Tibial nerve (tissue), 4 donors: ENCODE measurements at places on chromosomes 1 and 21.

DNA sequence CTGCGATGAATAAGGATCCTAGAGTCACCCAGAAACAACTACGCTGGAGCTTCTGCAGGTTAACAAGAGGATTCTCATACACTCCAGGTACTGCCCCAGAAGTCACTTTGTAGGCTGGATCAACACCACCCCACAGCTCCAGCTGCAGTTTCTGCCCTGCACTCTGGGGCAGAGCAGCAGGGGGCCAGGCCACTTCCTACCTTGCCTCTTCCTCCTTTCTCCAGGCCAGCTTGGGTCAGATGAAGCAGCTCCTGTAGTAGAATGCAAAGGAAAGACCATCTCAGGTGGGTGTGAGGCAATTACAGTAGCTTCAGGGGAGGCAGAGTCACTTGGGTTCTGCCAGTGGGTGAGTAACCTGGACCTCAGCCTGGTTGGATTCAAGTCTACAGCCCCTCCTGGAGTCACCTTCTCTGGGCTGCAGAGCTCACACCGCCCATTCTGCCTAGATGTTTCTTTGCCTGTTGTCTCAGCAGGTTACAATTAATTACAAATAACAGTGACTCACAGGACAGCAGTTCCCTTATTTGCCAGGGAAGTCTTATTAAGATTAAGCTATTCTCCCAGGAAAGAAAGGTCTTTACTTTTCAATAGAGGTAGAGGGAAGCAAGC, 24.4 kb upstream of the BCAR3 start:
- no peak for DNase-seq

GRCh38 chr1:248324468-248324867, at the start of gene OR2M7:
Gene OR2M7 (minus strand): TSS chr1:248324568. CDS start chr1:248324568, 0 bp downstream.
- DNase-seq = no peak

GRCh38 chr1:83990734-83991133, 8.2 kb downstream of the TTLL7 start:
- DNase-seq = no peak

DNA sequence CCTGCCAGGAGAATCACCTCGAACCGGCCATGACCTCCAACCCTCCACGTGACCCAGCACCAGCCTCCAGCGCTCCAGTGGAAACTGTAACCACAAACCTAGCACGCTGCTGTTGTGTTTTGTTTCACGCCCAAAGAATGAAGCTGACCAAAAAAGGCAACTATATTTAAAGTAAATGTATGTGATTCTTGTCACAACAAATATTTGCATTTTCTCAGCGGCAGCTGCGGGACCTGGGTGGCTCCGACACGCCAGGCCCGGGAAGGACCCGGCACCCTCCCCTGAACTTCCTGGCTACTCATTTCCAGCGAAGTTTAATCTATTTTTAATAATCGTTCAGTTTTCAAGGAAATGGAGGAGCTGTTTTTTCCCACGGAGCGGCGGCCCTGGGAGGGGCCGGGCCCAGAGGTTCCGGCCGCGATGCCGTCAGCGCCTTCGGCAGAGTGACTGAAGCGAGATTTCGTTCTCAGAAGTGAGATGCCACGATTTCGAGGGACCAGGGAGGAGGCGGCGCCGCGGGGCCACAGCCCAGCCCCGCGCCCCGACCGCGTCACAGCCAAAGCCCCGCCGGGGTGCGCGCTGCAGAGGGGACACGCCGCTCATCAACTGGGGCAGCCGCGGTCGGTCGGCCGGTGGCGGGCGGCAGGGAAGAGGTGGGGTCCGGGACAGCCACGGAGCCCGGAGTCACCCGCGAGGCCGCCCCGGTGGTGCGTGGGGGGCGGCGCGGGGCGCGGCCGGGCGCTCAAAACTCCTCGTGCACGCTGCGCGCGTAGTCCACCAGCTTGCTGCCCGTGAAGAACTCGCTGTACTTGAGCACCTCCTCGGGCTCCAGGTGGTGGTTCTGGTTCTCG, 3.0 kb upstream of the TNFRSF4 start:
- no peak for DNase-seq

DNA sequence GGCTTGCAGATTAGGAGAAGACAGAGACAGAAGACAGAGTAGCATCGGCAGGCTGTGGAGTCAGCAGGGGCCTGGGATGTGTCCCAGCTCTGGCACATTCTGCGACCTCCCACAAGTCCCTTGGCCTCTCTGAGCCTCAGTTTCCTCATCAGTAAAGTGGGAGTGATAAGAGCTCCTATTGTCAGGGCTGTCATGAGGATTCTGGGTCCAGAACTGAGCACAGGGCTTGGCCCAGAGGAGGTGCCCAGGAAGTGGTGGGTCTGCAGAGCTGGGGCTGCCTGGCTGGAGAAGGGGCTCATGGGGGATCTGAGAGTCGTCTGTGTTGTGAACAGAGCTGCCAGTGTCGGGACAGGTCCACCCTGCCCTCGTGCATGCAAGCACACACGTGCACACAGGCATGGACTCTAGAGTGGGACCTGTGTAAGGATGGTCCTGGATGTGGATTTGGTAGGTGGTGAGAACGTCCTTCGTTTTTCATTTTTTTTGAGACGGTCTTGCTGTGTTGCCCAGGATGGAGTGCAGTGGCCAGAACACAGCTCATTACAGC, 262.9 kb downstream of the PTPRU start:
- DNase-seq = no peak

- no peak for DNase-seq
Observed at GRCh38 chr1:178694923-178695525, 30.0 kb upstream of the RALGPS2 start.

DNA sequence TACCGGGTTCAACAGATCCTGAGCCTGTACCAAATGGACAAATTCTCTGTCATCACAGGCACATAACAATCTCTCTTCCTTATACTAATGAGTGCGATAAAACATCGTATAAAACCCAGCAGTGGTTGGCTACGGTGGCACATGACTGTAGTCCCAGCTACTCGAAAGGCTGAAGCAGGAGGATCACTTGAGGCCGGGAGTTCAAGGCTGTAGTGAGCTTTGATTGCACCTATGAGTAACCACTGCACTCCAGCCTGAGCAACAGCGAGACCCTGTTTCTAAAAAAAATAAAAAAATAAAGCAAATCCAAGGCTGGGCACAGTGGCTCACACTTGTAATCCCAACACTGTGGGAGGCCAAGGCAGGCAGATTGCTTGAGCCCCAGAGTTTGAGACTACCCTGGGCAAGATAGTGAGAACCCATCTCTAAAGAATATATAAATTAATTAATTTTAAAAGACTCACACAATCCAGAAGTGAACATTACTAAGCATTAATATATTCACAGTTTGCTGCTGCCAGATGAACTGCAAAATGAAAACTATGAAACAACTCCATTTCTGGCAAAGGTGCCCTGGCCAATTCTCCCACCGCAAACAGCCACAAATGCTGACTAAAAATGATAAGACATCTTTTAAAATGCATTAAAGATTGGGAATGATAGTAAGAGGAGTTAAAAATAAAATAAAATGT, 13.1 kb downstream of the ZBTB17 start:
- DNase-seq = no peak

- no peak for DNase-seq
Observed at GRCh38 chr1:94578856-94579255, 37.3 kb upstream of the F3 start.

DNA sequence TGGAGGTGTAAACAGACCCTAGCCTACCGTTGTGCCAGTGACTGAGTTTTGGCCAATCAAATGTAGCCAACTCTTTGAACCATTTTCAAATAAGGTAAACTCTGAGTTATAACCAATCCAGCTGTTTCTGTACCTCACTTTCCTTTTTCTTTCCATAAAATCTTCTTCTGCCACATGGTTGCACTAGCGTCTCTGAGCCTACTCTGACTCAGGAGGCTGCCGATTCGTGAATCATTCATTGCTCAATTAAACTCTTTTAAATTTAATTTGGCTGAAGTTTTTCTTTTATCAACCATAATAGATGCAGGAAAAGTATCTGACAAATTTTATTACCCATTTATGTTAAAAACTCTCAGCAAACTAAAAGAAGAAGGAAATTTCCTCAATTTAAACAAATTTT, 111.5 kb upstream of the LYPLAL1 start:
- no peak for DNase-seq

DNA sequence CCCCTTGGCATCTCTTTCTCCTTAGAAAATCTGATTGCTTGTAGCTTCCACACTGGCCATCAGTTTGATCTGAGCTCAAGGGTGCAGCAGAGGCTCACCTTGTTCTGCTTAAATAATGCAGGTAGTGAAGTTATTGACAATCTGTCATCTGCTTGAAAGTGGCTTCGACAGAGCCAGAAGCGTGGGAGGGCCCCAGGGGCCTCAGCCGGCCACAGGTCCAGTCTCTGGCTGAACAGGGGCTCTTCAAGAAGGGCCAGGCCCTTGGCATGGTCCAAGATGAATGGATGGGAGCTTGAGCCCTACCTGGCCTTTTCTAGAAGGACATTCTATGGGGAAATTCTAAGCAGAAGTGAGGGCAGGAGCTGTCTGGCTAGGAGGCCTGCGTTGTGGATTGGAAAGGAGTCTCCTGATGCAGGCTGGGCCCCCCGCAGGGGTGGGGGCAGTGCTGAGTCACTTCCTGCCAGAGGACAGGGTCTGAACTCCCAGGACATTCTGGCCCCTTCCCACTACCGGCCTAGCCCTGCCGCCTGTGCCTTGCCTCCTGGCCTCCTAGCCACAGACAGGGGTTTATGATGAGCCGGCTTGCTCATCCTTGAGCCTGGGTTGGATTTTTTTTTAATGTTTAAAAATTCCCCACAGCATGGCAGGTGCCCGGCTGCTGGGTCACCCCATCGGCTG, 162.3 kb upstream of the VAMP3 start:
- DNase-seq = no peak

DNA sequence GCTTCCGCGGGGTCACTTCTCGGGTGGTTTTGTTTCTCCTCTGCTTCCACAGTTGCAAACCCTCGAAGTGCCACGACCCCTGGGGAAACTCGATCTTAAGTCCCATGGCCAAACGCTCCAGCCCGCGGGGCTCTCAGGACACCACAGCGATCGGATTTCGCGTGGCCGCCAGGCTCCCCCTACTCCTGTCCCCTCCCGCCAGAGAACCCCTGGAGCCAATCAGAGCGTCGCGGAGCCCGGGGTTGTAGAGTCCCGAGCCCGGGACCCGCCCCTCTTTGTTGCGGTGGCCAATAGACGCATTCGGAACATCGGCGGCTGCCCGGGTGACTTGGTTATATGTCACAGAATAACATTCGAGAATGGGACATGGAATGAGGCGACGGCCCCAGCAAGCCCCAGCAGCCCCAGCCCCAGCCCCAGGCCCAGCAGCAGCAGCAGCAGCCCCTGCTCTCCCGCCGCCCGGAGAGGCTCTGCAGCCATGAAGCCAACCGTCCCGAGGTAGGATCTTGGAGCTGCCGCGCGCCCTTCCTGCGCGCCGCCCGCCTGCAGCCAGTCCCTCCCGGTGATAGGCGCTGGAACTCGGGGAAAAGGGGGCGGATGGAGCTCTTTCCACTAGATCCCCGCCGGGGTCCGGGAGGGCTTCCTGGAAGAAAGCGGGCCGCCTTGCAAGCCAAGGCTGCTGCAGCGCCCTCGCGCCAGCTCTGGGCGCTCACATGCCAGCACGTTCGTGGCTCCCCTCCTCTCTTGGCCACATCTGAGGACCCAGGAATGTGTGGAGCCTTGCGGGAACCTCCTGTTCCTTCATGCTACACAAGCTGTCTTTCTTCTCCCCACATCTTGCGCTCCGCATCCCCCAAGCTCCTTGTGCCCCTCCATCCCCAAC, at the start of gene VASH2:
Gene VASH2 (plus strand): TSS at position 299 of the 883 bp plus-strand sequence. CDS start 1,002 bp downstream, outside the sequence.
- DNase-seq = peak; percentile 75

GRCh38 chr1:69016468-69016867, 519.6 kb upstream of the DEPDC1 start:
- DNase-seq = no peak

DNA sequence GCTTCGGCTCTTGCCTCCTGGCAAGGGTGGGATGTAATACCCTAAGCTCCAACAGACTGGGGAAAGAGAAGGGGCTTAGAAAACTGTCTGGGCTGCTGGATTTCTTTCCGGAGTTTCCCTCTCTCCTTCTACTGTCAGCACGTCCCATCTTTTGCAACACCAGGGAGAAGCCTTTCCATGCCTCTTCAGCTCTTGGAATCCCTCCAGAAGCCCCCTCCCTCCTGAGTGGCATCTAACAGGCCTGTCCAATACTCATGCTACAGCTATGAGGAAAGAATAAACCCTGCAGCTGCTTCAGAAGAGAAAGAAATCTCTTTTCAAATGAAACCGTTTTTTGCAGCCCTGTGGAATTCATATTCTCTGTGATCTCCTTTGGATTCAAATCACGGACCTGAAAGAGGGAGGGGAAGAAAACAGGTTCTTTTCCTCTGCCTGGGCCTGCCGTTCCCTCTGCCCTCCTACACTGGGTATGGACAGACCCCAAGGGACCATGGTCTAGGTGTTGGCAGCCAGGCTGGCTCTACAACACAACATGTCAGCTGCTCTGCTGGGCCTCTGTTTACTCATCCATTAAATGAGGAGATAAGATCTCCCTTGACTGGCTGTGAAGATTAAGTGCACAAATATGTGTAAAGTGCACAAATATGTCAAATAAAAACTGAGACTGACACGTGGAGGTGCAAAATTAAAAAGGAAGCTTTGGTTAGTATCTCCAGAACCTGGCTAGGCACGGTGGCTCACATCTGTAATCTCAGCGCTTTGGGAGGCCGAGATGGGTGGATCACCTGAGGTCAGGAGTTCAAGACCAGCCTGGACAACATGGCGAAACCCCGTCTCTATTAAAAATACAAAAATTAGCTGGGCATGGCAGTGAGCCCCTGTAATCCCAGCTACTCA, 6.0 kb upstream of the CAPN2 start:
- DNase-seq = no peak
